ENCODE measurements at places on chromosomes 16 and 17.
A peak's percentile ranks its signal among the peaks of the same experiment; 100 is the strongest.

DNA sequence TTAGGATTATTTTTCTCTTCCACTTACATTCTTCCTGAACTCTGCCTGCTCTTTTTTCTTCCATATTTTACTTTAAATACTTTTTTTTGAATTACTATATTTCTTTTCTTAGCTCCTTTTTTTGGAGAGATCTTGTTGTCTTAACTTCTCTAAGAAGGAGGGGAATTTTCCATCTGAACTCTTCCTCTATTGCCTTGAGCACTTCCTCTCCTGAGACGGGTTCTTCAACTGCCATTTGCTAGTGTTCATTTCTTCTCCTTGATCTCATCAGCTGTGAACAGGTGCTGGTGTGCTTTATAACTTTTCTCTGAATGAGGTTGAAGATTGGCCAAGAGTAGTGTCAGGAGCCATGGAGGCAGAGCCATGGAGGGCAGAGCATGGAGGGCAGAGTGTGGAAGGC lies 15.1 kb upstream of the CD300LD start:
- DNase-seq = no peak

DNA sequence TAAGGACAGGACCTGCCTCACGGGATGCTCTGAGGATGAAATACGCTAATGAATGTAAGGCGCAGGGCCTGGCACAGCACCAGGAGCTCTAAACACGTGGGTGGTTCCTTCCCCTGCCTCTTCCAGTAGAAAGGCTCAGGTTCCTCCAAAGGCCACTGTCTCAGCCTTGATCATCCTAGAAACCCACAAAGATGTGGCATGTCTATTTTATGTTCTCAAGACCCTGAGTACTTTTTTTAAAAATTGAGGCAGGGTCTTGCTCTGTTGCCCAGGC lies 17.0 kb upstream of the MEAK7 start:
- no peak for DNase-seq

- peak; percentile 41 for DNase-seq
Observed at GRCh38 chr16:74291577-74292208, 4.9 kb upstream of the PSMD7 start.

DNA sequence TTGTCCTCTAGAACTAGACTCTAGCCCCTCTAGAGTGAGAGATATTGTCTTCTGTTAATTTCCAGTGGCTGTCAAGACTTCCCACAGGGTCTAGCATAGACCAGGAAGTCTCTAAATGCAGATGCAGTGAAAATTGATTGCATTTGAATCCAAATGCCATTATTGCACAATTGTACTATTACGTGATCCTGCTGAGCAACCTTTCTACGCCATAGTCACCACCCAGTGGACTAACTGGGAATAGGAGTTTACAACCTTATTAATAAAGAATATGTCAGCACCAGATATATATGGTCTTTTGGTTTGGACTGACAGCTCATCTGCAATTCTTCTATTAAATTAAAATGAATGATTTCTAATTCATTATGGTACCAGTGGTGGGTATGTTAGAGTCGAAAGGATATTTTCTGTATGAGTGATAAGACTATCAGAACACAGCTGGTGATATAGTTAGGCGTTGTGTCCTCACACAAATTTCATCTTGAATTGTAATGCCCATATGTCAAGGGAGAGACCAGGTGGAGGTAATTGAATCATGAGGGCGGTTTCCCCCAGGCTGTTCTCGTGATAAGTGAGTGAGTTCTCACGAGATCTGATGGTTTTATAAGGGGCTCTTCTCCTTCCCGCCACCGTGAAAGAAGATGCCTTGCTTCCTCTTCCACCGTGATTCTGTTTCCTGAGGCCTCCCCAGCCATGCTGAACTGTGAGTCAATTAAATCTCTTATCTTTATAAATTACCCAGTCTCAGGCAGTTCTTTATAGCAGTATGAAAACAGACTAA lies 138.9 kb upstream of the CA10 start:
- DNase-seq = no peak

GRCh38 chr17:10513299-10514067 lies 4.9 kb downstream of the MYH1 start:
- no peak for DNase-seq

GRCh38 chr17:63222655-63223054 lies 223.5 kb downstream of the CYB561 start:
- DNase-seq = no peak

DNA sequence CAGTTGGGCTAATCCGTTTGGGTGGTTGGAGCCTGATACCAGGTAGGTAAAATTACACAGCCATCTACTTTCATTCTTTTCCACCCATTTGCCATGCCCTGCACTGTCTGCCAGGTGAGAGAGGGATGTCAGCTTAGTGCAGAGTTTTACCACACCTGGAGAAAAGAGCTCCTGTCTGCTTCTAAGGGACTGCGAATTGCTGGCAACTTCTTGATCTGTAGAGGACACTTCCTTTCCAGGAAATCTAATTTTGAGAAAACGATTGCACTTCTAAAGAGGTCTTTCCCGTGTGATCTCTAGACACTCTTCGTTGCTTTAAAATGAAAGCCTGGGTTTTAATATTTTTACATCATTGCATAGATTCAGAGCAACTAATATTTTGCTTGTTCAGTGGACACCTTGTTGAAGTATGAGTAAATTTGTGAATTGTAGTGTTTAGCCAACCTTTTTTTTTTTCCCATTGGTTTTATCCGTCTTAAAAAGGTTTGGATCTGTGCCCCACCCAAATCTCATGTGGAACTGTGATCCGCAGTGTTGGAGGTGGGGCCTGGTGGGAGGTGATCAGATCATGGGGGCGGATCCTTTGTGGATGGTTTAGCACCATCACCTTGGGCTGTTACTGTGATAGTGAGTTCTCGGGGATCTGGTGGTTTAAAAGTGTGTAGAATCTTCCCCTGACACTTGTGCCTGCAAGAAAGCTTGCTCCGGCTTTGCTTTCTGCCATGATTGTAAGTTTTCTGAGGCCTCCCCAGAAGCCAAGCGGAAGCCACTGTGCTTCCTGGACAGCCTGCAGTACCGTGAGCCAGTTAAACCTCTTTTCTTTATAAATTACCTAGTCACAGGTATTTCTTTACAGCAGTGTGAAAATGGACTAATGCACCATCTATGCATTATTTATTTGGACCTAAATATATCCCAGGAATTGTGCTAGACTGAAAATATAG lies 104.6 kb downstream of the PRKCA start:
- DNase-seq = no peak

DNA sequence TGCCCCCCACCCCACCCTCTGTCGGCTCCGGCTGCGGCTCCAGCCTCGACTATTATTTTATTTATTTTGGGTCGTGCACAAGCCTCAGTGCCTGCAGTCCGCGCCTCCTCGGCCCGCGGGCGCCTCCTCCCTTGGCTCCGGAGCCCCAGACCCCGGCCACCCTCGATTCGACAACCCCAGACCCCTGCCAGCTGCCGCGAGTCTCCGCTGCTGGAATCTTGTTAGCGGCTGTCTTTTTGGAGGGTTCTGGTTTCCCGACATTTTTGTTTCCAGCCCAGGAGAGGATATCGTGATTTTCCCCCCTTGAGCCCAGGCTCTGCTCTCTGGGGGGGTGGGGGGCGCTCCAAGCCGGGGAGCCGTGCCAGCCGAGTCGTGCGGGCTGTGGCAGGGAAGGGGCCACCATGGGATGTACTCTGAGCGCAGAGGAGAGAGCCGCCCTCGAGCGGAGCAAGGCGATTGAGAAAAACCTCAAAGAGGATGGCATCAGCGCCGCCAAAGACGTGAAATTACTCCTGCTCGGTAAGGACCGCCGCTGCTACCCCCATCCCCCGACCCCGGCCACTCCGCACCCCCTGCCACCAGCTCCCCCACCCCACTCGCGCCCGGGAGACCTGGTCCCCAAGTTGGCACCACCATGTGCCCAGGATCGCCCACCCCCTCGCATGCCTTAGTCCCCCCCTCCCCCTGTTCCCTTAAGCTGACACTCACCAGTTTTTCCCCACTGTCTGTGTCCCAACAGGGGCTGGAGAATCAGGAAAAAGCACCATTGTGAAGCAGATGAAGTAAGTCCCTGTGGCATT lies 746 bp downstream of the GNAO1 start:
- DNase-seq = no peak

GRCh38 chr17:57035971-57036481 lies 49.0 kb upstream of the AKAP1 start:
- DNase-seq = no peak

- no peak for DNase-seq
Observed at GRCh38 chr16:85366031-85366763, 246.9 kb upstream of the GSE1 start.

DNA sequence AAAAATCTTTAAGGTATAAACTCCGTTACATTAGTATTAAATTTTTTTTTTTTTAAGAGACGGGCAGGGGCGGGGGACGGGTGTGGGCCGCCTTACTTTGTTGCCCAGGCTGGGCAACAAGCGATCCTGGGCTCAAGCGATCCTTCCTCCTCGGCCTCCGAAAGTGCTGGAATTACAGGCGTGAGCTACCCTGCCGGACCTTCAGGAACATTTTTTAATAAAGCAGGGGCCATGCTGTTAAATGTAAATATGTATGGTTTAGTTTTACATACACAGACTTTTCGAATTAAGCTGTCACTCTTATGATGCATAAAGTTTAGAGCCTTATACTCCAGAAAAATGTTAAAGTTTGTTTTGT lies 2.4 kb downstream of the PPM1D start:
- DNase-seq = no peak

GRCh38 chr16:14140923-14141322 lies 69.8 kb downstream of the MRTFB start:
- DNase-seq = no peak

DNA sequence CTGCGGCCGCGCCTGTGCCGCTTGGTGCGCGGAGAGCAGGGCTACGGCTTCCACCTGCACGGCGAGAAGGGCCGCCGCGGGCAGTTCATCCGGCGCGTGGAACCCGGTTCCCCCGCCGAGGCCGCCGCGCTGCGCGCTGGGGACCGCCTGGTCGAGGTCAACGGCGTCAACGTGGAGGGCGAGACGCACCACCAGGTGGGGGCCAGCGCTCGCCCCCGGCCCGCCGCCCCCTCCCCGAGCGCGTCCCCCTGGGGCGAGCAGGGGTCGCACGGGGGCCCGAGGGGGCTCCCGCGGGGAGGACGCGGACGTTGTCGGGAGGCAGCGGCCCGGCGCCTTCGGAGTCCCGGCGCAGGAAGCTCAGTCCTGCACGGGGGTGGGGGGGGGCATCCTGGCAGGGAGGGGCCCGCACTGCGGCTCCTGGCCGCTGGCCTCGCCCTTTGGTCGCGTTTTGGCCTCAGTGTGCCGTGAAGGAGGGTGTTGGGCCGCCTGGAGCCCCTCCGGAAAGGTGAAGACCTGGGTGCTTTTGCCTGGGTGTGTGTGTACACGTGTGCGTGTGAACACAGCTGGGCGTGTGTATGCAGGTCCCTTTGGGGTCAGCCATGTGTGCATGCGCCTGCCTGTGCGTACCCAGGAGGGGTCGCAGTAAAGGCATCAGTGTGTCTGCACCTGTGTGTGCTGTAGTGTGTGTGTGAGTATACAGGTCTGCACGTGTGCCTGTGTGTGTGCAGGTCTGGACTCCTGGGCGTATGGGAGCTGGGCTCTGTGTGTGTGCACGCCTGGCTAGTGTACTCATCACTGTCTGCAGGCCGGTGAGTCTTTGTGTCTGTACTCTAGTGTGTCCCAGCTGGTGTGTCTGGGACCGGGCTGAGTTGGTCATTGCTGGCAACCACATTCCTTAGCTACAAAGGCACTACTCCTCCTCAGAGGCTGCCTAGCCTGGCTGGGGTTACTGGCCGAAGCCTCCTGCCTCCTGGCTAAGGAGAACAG lies 615 bp downstream of the NHERF2 start:
- no peak for DNase-seq

- DNase-seq = no peak
Observed at GRCh38 chr16:59173408-59173831, 439.3 kb upstream of the GOT2 start.

DNA sequence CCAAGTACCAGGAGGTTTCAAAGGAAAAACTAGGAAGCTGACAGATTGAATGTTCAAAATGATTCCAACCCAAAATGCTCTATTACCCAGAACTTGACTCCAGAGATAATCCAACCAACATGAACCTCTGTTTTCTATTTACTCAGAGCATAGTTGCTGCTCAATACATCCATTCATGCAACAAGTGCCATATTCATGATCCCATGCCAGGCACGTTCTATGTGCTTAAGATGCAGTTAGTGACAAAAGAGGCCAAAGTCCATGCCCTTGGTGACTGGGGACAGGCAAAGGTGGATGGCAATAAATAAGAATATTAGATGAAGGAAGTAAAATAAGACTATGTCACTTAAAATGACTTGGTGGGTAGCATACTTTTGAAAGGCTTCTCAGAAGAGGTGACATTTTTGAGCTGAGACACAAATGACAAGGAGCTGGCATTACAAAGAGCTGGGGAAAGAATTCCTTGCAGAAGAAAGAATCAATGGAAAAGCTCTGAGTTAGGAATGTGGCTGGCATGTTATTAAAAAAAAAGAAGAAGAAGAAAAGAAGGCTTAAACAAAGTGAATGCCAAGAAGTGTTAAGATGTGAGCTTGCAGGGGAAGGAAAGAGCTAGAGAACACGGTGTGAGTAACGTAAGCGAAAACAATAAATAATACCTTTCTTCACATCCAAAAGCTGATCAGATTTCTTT lies 34.5 kb downstream of the TOX3 start:
- DNase-seq = no peak

DNA sequence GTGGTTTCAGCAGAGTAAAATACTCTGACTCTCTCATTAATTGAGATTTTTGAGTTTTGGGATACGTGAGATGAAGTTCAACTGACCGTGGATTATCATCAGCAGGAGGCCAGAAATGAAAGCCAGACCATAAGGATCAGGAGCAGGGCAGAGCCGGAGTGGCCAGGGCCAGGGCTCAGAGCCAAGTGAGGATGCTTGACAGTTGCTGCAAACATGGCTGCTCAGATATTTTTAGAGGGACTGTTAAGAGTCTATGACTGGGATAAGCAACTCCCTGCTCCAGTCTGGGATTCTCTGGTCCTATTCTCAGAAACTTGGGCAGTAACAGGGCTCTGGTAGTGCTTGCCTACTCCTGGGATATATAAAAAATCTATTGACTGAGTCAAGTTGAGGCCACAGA lies 17.6 kb upstream of the CDH13 start:
- DNase-seq = no peak

GRCh38 chr17:58503866-58504265 lies 10.6 kb downstream of the MTMR4 start:
- DNase-seq = no peak

GRCh38 chr17:77640252-77640651 lies 318.3 kb upstream of the TNRC6C start:
- no peak for DNase-seq

GRCh38 chr16:77944631-77945030 lies 77.7 kb upstream of the CLEC3A start:
- no peak for DNase-seq

DNA sequence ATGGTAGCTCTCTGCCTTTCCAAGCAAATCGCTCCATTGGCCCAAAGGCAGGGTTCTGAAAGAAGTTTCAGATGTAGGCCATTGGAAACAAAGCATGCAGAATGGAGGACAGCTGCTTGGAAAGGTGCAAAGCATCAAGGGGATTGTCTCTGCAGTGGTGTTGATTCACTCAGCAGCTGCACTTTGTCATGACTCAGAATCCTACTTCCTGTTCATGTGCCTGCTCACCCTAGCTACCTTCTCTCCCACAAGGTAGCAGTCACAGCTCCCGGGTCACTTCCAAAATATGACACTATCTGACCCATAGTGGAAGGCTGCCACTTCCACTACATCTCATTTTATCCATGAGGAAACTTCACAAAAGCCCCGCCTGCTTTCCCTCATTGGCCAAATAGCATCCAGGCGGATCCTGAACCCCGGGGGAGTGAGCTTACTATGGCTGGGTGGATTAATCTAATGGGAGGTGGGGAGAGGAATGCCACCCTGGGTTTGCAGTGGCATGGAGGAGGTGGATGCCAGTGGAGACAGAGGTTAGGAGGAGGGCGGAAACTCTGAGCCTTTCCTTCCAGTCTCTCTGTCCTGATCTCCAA lies 74.7 kb upstream of the NKD1 start:
- no peak for DNase-seq

- DNase-seq = no peak
Observed at GRCh38 chr16:87809150-87809902, 43.5 kb upstream of the KLHDC4 start.

Data from hematopoietic multipotent progenitor cell treated with erythropoietin and hydrocortisone succinate and interleukin-3 and kit ligand, for 15 days (in vitro differentiated cells).